ENCODE measurements at places on chromosomes 1 and 21.

- DNase-seq: no peak
Measured at GRCh38 chr21:22710721-22711120, 1712.5 kb downstream of the NCAM2 start.

DNA sequence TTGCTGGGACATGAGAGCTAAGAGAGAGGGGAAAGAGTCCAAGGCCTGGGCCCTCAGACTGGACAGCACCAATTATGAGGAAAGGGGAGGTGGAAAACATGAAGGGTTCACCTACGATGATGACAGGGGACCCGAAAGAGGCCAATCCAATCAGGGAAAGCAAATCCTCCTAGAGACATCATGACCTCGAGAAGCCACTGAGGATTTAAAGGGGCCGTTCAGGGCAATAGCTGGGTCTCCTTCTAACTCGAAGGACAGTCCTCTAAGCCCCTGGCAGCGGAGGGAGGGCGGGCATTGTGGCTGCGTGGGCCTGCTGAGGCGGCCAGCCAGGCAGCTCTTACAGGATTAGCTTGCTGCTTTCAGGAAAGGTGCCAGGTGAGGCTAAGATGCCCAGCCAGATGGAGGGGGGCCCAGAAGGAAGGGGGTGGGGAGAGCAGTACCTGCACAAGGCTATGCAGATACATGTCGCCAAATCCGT, 7.4 kb downstream of the MEF2D start:
- no peak for DNase-seq

- no peak for DNase-seq
Measured at GRCh38 chr1:93729906-93730305, 48.3 kb upstream of the BCAR3 start.

- no peak for DNase-seq
Measured at GRCh38 chr1:105608713-105609112, 1447.8 kb upstream of the PRMT6 start.

- no peak for DNase-seq
Measured at GRCh38 chr1:93605812-93606512, 75.7 kb downstream of the BCAR3 start.

Data from stimulated activated CD4-positive, alpha-beta T cell treated with anti-CD3 and anti-CD28 coated beads, Interleukin-2, amount 100 ng/mL, for 48 hours (primary cell).